ENCODE measurements at places on chromosomes 12 and 14.

- DNase-seq: no peak
Measured at GRCh38 chr12:57166971-57167371, 19.6 kb upstream of the LRP1-AS start.

DNA sequence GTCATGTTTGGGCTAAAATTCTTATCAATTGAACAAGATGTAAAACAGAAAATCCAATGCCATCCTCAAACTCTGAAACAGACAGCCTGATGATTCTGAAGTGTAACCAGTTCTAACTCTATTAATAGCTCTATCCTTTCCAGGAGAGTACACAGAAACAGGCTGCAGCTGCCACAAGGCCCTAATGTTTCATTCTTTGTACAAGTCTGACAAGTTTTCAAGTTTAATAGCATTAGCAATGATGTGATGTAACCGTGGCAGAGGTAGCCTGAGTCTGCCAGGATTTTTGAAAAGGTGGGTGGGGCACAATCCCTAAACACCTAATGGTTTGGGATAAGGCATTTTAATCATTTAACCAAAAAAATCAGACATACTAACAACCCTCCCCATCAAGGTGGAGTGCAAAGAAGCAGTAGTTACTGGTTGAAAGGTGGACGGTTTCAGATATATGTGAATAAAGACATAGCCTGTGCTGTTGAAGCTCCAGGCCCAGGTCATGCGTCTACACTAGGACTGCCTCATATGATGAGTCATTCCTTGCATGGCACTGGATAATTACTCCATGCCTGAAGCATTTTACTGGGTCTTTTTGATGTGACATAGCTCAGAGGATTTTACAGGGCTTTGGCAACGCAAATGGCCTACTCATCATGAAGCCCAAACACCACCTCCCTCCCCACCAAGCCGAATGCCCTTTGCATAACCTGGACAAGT lies 145.1 kb upstream of the GRIP1 start:
- DNase-seq: no peak

DNA sequence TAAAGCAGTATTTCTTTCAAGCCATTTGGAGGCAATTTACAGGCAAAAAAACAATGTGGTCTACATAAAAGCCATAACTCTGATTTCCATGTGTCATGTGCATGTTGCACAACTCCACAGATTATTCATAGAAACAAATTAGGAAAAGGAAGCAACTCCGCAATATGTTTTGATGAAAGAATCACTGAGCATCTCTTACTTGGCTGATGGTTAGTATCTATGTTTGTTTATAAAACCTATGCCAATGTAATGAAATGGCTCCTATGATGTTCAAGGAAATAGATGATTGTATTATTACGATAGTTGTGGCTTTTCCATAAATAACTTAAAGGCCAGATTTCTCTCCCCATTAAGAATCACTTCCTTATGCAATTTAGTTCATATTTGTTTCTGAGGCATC lies 373.7 kb downstream of the CCDC91 start:
- no peak for DNase-seq

DNA sequence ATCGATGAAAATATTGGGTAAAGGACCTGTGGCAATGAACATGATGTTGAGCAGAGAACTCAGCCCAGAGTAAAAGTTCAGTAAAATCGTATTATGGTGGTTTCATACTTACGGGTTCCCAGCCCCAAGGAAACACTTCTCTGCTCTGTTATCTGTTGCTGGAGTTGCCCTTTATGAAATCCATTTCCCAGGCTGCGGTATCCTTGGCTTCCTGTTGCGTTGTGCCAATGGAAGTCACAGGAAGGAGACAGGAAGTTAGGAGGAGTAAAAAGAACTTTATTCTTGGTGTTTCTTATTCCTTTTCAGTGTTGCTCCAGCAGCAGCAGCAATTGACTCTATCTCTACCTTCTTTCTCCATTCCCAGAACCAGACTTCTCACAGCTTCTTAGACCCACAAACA lies 965.2 kb downstream of the VRK1 start:
- DNase-seq: no peak

DNA sequence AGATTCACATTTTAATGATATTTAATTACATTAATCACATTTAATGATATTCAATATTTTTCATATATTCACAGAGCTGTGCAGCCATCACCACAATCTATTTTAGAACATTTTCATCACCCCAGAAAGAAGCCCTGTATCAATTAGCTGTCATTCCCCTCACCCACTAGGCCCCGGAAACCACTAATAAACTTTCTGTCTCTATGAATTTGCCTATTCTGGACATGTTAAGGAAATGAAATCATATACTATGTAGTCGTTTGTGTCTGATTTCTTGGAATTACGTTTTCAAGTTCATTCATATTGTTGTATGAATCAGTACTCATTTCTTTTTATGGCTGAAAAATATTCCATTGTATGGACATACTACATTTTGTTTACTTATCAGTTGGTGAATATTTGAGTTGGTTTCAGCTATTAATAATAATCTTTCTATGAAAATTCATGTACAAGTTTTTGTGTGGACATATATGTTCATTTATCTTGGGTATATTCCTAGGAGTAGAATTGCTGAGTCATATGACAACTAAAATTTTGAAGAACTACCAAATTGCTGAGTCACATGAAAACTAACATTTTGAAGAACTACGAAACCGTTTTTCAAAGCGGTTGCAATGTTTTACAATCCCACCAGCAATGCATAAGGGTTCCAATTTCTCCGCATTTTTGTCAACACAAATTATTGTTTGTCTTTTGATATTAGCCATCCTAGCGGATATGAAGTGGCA lies 11.7 kb upstream of the OTOGL start:
- DNase-seq: no peak

DNA sequence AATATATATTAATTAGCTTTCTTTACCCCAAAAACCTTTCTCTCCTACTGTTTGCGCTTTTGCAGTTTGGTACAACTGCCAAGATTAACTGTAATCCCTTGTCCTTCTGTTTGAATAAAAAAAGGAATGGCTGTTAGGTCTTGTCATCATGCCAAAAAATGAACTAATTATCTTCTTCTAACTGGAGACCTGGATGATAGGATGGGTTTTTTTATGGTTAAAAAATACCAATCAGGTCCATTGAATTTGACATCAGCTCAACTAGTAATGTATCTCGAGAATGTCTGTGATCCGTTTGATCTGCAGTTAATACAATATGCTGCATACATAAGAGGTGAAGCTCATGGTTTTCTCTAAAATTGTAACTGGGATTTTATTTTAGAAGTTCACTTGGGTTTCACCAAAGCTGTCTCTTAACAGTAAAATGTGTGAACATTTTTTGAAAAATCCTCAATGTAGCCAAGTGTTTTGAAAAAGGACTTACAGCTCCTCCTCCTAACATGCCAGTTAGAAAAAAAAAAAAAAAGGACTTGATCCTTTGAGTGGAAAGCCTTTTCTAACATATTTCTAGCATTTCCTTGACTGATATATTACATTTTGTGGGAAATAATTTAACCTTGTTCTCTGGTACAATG lies 96.8 kb downstream of the SRGAP1 start:
- no peak for DNase-seq

GRCh38 chr12:6959058-6959804 lies 8.1 kb downstream of the PTPN6 start:
- DNase-seq: no peak

DNA sequence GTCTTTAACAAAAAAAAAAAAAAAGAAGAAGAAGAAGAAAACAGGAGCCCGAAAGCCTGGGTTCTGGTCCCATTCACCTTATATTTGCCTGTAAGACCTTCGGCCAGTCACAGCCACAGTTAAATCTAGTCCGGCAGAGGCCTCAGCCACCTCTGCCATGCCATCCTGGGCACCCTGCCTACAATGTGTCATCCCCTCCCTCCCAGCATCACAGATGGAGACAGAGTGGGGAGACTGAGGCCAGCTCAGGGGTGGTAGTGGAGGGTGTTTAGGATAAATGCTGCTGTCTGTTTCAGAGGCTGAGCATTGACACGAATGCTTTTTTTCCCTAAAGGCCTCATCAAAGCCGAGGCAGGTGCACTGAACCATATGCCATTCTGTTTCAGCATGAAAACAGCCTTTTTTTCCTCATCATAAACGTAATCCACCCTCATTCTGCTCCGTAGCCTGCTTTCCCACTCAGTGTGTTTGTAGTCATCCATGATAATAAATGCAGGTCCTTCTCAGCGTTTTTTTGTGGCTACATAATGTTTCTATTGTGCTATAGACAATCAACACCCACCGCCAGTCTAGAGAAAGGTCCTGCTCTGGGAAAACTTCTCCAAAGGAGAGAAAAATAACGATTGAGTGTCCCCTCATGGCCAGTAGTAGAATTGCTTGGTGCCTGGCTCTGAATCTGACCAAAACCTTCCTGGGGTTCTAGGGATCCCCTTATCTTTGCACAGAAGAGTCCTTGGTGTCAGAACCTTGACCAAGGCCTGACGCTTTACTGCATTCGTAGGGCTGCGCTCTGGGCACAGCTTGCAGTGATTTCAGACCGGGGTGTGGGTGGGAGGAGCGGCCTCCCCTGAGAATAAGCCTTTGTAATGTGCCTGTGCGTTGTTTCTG lies 41.1 kb upstream of the TSPAN9 start:
- DNase-seq: no peak

GRCh38 chr12:93425736-93426411 lies 15.9 kb downstream of the UBE2N start:
- no peak for DNase-seq

DNA sequence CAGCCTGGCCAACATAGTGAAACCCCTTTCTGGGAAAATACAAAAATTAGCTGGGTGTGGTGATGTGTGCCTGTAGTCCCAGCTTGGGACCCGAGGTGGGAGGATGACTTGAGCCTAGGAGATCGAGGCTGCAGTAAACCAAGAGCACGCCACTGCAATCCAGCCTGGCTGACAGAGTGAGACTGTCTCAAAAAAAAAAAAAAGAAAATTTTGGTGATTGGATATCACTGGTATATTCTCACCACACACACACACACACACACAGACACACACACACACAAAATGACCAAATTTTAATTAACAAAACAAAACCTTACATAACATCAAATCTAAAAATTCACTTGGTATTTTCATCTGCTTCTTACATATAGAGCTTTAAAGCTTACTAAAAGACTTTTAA lies 3.4 kb upstream of the FAM177A1 start:
- no peak for DNase-seq

GRCh38 chr14:59464486-59465315 lies 479 bp downstream of the GPR135 start:
- peak; percentile 67 for DNase-seq
